Brain microvascular endothelial cell (primary cell): ENCODE measurements at places on chromosomes 5 and 9.

DNA sequence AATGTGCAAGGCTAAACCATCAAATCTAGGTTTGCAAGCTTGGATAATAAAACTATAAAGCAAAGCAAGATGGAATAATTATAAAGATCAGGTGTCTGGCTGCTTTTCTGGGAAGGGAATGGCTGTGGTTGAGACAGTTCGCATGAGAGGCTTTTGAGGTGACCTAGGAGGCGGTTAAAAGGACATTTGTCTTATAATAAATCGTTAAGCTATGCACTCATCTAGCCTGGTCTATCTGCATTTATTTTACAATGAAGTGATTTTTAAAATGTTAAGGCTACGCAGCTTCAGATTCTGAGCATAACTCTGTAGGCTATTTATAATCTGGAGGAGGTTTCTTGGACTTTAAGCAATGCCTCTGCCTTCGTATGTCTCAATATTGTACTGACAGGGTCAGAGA is 29.4 kb upstream of the MAN2A1 start:
- no peak for DNase-seq

GRCh38 chr5:9468060-9468388 is 77.9 kb downstream of the SEMA5A start:
- DNase-seq: peak; percentile 95

DNA sequence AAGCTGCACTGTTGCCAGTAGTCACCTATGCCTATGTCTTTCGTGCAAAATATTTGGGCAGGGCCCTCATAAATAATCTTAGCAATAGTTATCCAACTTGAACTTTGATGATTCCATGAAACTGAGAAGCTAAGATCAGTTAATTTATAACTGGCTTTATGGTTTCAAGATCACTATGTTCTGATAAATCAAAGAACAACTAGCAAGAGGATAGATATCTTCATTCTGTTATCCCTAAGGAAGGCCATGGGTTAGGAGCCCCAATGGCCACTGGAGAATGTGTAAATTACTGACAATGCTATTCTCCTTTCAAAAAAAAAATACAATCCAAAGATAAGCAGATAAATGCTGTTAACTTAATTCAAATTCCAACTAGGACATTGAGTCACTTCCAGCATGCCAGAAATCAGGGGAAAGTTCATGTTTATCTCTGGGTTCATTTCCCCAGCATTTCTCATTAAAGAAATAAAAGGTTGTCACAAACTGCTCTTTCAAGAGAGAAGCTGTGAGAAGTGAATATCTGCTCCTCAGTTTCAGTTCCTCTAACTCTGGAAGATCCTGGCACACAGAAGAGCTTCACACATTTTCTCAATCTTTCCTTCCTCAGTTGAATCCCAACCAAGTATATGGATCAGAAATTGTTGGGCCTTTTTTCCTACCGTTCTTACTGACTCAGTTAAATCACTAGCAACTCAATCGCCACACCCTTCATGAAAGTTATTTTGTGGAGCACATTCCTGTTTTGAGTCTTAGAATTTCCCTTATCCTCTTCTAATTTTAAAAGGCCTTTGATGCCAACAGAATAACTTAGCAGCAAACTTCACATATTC is 59.6 kb upstream of the SLC1A1 start:
- peak; percentile 22 for DNase-seq

GRCh38 chr9:106588626-106589025 is 274.3 kb upstream of the ZNF462 start:
- DNase-seq: no peak

DNA sequence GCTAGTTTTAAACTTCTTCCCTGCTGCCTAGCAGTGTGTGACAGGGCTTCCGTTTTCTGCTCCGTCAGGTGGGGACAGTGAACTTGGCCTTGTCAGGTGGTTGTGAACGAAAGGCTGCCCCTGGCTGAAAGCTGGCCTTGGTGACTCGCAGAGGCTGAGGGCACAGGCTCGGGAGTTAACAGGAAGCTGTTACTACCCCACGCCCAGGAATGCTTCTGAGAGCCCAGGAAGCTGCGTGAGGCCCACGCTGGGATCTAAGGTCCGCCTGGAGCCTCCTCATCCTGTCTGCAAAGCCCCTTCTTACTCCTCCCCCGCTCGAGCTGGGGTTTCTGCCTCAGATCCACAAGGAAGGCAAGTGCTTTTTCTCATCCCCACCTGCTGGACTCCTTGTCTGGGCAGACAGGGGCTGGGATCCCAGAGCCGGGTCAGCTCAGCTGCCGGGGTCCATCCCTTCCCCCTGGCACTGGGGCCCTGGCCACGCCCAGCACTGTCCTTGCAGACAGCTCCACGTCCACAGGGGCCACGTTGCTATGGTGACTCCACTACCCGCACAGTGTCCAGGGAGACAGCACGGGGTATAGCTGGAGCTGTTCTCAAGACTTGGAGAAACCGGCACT is 124.7 kb upstream of the TBC1D2 start:
- peak; percentile 46 for DNase-seq

GRCh38 chr9:131238402-131239021 is 37.8 kb downstream of the FAM78A start:
- peak; percentile 70 for DNase-seq
